ENCODE measurements at places on chromosomes 4 and X.

DNA sequence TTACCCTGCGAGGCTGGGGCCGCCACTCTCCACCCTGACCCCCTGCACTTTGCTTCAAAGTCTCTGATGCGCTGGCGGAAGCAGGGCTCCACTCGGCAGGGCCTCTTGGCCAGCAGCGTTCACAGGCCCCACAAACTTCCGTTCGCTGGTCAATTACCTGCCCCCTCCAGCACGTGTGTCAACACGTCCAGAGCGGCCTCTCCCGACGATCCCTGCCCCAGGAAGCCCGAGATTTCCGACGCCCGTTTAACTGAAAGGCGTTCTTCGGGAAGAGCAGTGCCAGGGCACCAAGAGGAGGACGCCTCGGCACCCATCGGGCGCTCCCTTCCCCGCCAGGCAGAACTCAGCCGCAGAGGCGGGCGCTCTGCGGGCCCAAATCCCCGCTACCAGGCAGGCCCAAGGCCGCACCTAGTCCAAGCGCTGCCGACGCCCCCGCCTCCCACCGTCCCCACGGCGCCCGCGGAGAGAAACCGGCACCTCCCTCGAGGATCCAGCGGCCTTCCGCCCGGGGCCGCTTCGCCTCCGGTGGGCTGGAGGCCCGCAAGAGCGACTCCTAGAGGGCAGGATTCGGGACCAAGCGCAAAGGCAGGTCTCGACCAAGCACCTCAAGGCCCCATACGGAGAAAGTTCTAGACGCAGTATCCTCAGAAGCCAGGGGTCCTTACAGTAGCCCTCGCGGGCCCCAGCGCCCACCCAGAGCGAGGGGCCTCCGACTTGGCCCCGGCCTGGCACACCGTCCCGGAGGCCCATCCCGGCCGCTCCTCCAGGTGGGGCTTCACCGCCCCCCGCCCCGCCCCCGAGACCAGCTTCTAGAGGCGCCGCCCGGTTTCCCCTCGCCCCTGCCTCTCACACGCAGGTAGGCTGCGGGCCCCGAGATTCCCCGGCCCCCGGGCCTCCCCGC is 586 bp downstream of the BCAP31 start:
- DNase-seq = peak; percentile 42

DNA sequence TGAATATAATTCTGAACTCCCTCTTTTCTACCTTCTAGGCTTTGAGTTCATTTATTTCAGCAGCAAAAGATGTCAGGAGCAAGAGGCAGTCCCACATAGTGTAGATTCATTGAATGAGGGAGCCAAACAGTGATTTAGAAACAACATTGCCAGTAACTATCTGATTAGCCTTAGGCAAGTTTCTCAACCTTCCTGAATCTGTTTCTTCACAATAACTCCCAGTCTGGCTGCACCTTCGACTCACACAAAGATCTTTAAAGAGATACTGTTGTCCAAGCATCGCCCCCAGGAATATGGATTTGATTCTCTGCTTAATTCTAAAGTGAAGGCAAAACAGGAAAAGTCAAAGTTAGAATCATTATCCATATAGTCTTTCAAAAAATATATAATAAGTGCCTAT is 1026.2 kb downstream of the DMD start:
- DNase-seq = no peak

- no peak for DNase-seq
Measured at GRCh38 chr4:133129237-133129636, 19.9 kb upstream of the PCDH10 start.

DNA sequence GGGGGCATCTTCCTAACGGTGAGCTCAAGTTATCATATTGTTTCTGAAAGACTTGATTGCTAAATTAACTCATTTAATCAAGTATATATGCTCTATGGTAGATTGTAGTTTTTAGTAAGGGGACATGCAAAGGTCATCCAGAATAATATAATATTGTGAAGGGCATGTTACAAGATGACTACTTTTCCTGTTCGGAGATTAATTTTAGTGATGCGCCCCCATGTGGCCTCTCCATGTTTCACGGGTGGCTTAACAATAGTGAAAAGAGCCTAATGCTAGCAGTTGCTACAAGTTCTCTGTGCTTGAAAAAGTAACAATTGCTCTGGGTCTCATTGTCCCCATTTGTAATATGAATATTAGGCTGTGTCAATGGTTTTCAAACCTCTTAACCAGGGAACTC is 12.2 kb downstream of the SMPX start:
- peak; percentile 3 for DNase-seq

DNA sequence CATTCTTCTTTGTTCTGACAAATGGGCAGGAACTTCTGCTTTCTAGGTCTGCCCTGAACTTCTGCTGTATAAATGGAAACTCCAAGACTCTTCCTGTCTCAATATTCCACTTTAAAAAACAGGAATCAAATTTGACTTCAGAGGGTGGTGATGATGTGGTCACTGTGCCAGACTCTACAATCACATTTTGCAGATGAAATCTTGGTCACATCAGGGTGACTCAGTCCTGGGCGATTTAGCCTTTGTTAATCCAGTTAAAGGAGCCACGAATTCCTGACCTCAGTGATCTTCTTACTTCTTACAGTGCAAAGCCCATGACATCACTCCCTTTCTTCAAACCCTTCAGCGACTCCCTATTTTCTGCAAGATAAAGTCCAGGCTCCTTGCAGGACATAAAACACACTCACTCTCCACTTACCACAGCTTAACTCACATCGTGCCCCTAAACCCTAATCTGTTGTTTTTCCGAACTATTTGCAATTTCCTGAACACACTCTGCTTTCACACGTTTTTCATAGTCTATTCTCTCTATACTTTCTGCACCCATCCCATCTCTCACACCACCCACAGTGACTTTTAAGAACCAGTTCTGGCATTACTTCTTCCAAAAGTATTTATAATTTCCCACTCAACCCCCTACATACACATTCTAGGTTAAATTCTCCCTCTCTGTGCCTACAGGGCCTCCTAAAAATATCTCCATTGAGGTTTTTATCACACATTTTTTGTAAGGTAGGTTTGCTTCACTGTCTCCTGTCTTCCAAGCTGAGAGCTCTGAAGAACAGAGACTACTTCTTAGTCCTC is 11.1 kb downstream of the GASK1B start:
- no peak for DNase-seq

DNA sequence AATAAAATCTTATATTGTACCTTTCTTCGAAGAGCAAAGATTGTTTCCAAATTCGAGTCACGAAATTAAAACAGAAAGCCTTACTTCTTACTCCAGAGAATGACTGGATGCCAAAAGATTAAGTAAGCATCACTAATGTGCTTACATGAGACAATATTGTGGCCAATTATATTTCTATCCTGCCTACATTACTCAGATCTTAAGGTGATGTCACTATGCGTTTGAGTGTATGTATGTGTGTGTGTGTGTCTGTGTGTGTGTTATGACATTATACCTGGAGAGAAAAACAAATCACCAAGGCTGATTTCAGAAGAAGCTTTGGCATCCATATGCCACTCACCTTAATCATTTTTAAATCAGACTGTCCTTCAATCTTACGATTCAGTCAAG is 556.3 kb downstream of the PPARGC1A start:
- DNase-seq = peak; percentile 3

- no peak for DNase-seq
Measured at GRCh38 chr4:78656968-78657445, 105.4 kb downstream of the ANXA3 start.

DNA sequence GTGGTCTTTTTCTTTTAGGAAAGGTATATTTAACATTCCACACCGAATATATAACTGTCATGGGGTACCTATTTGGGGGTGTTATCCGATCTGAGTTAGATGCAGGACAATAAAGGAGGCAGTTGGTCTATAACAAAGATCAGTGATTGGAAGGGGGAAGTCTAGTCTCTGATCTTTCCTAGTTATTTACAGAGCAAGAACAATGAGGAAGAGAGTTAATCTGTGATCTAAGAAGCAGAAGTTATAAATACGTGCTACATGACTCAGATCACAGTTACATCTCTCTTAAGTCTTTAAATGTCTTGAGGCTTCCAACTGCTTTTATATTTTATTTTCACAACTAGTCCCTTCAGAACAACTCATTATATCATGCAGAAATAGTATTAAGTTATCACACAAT is 33.2 kb upstream of the ARMCX4 start:
- DNase-seq = no peak

DNA sequence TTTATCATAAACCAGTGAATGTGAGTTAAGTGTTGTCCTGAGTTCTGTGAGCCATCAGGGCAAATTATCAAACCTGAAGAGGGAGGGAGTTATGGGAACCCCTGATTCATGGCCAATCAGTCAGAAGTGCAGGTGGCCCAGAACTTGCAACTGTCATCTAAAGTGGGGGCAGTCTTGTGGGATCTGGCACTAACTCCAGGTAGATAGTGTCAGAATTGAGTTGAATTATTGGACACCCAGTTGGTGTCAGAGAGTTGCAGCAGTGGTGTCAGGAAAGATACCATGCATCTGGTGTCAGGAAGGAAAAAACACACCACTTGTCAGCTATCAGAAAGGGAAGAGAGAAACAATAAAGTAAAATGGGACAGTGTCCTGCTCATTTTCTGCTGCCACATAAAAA is 8.4 kb downstream of the CORIN start:
- no peak for DNase-seq

DNA sequence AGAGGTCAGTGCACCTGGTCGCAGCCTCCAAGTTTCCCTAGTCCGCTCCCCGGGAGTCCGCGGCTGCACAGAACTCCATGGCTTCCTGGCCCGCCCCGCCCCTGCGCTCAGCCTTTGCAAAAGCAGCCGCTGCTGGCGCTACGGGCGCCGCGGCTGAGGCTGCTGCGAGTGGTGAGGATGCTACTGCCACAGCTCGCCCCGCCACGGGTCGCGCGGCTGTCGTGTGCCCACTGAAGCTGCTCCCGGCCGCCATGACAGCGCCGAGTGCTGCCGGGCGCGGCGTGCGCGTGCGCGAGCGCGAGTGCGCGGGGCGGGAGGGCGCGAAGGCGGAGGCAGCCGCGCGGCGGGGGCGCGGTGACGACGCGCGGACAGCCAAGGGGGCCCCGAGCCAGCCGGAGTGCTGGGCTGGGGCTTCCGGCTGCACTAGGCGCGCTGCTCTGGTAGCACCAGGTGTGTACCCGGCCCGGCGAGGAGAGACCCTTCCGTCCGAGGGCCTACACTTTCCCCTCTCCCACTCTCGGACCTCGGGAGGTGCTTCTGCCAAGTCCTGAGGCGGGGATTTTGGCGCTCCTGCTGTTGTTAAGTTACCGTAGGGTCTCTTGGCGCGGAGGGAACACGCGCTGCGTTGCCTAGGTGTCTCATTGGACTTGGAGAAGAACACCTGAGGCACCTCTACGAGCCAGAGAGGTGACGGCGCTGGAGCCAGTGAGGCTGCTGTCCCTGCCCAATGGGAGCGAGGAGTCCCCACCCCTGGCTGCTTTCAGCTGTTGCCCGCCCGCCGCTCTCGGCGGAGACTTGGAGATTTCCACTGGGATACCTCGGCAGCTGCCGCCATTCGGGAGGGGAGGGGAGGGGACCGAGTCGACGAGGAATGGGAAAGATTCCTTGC is 619 bp upstream of the LRBA start:
- DNase-seq = peak; percentile 72

GRCh38 chr4:84856468-84857049 is 109.9 kb downstream of the WDFY3 start:
- no peak for DNase-seq

DNA sequence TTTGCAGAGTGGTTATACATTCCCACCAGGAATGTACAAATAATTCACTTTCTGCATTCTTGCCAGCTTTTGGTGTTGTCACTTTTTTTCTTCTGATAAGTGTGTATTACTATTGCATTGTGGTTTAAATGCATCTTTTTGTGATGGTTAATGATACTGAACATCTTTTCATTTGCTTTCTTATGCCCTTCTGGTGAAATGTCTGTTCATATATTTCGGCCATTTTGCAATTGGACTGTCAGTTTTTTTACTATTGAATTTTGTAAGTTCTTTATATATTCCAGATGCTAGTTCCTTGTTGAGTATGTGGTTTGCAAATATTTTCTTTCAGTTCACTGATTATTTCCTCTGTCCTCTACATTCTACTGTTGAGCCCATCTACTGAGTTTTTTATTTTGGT is 19.4 kb upstream of the BMP2K start:
- DNase-seq = no peak

DNA sequence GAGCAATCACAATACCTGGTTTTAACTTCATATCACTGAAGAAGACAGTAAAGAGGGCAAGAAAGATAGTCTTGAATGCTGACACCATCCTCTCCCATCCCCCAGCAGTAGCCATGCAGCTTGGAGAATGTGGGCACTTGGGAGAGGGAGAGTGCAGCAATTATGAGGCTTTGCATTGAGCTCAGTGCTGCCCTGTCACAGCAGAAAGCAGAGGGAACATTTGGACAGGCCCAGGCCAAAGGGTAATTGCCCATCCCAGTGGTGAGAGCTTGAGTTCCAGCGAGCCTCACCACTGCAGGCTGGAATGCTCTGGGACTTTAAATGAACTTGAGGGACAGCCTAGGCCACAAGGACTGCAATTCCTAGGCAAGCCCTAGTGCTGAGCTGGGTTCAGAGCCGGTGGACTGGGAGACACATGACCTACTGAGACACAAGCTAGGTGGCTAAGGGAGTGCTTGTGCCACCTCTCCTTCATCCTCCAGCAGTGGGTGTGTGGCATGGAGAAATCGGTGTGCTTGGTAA is 36.3 kb downstream of the CORIN start:
- no peak for DNase-seq

DNA sequence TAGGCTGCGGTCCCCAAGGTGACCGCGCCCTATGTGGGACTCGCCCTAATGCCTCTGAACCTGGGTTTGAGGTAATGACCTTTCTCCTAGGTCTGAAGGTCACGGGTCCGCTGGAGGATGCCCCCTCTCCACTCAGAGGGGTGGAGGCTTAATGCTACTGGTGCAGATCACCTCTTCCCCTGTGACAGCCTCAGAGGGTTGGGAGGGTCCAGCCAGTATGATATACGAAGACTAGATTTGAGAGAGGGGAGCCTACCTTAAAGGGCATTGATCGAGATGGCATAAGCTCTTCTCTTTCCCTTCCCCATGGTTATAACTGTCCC is 1.0 kb downstream of the SLC25A5 start:
- no peak for DNase-seq

GRCh38 chr4:74441744-74442143 is 3.2 kb upstream of the AREG start:
- no peak for DNase-seq

DNA sequence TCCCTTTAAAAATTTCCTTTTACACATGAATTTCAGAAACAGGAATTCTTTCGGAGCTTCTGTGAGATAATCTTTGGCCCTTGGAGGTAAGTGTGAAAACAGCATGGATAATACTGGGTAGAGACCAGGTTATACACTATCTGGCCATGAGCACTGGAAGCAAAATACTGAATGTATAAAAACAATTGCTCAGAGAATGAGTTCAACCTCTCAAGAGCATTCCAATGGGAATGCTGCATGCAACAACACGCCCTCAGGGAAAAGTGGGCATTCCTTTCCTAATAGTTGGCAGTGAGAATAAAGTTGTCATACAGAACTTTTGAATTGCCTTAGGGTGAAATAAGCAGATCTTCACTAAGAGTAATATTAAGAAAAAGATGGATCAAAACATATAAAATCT is 574.8 kb upstream of the DIPK2B start:
- no peak for DNase-seq

DNA sequence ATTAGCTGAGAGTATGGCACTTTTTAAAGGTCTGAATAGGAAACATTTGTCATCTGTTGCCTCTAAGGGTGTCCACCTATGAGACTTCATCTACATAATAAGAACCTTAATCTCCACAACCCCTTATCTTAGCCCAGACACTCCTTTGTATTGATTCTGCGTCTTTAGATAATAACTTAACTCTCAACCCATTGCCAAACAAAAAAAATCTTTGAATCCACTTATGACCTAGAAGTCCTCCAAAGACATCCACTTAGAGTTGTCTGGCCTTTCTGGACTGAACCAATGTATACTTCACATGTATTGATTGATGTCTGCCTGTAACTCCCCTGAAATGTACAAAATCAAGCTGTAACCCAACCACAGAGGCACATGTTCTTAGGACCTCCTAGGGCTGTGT is 66.0 kb upstream of the CHRNA9 start:
- no peak for DNase-seq

Measured in stimulated activated CD4-positive, alpha-beta T cell treated with anti-CD3 and anti-CD28 coated beads, Interleukin-2, amount 100 ng/mL, for 4 hours (primary cell).